ENCODE measurements at places on chromosomes 3 and 15.

DNA sequence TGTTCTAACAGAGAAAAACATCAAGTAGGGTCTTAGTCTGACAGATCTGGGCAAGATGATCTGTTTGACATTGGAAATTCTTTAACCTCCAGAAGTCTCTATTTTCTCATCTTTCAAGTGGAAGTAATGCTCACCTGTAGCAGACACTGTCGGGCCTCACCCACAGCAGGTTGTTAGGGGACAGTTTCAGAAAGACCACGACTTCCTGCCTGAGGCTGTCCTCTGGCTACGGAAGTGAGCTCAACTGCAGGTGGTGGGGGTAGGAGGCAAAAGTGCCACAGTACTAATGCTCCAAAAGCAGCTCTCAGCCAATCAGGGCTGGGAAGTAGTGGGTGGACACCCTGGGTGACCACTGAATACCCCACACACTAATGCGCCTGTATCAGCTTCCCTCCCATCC is 111.4 kb upstream of the TOPAZ1 start:
- no peak for DNase-seq

GRCh38 chr3:64983583-64984359 is 296.0 kb upstream of the ADAMTS9 start:
- no peak for DNase-seq

- DNase-seq: no peak
These were observed 877.8 kb downstream of the TUSC7 start for GRCh38 chr3:117587416-117587815.

DNA sequence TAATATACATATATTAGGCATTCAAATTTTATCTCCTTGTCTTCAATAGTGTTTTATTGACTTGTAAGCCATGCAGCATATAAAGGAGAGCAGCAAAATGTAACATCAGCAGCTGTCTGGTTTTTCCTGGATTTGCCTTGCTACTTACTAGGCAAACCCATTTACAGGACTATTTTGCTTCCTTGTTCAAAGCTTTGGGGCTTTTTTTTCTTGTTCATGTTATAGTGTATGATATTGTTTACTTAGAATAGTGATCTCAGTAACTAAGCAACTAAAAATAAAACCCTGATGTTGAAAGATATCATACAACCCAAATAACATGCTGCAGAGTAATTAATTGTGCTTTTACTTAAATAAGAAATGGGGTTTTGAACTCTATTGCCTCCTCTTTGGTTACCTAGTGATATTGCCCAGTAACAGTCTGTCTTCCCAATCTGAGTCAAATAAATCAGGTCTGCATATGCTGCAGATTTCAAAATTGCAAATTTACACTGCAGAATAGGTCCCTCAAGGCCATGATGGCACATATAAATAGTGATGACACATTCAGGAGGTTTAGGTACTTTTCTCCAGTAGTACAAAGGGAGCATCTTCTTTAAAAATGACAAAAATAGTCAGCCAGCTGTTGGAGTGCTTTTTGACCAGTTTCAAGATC is 578.1 kb upstream of the NECTIN3 start:
- DNase-seq: no peak

DNA sequence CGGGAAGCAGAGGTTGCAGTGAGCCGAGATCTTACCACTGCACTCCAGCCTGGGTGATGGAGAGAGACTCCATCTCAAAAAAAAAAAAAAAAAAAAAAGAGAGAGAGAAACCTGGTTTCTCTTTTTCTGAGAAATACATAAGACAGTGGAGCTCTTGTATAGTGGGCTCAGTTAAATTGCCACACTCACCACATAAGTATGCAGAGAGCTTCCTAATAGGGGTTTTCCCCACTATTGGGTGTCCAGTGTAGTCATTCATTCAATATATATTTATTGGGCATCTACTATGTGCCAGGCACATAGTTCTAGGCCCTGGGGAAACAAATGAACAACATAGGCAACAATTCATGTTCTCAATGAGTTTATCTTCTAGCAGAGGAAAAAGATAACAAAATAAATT is 48.9 kb upstream of the FMN1 start:
- no peak for DNase-seq

- DNase-seq: no peak
These were observed 15.1 kb downstream of the GLCE start for GRCh38 chr15:69175536-69175935.

DNA sequence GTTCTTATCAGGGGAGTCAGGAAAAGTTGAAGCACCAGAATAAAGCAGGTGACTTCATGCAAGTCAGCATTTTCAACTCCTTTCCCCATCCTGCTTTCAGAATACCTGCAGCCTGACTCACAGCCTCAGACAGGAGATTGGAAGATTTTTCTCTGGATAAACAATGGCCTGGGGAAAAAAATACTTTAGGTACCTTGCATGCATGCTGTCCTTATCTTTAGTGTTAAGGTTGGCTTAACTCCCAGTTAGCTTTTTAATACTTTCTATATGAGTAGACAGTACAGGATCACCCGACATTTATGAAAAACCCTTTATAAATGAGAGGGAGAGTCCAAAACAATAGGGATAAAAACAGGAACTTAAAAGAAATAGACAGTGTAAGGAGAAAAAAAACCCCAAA is 53.6 kb downstream of the PAK2 start:
- no peak for DNase-seq

- no peak for DNase-seq
These were observed 168.7 kb upstream of the RASGRP1 start for GRCh38 chr15:38733331-38733730.

DNA sequence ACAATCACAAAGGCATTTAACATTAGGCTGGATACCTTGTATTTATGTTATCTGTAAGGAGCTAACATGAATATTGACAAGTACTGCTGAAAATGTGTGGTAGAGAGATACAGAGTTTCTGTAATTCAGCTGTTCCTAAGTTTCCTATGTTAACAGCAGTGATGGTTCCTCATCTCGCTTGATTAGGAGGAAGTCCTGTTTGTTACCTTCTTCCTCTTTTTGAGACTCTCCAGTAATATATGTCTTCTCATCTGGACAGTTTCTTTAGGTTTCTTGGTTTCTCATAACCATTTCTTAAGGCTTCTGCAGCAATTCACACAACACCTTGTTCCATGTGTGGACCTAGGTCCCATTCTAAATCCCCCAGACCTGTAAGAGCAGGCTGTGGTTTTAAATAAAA is 11.4 kb upstream of the PEX5L start:
- no peak for DNase-seq

DNA sequence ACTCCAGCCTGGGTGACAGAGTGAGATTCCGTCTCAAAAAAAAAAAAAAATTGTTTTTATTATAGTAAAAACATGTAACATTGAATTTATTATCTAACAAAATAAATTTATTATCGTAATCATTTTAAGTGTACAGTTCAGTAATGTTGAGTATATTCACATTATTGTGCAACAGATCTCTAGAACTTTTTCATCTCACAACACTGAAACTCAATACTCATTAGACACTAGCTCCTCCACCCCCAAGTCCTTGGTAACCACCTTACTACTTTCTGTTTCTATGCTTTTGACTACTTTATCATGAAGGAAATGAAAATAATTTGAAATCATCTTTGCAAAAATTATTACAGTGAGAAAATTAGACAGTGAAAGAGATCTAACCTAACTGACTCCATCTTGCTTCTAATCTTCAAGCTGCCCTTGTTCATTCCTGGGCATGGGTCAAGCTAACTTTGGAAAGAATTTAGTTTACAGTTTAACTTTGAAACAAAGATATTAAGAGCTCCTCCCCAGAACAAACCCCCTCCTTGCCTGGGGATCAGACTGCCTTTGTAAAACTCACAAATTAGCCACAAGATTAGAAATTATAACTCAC is 15.0 kb upstream of the FYCO1 start:
- no peak for DNase-seq

- DNase-seq: no peak
These were observed 22.0 kb downstream of the COL6A6 start for GRCh38 chr3:130539005-130539404.

DNA sequence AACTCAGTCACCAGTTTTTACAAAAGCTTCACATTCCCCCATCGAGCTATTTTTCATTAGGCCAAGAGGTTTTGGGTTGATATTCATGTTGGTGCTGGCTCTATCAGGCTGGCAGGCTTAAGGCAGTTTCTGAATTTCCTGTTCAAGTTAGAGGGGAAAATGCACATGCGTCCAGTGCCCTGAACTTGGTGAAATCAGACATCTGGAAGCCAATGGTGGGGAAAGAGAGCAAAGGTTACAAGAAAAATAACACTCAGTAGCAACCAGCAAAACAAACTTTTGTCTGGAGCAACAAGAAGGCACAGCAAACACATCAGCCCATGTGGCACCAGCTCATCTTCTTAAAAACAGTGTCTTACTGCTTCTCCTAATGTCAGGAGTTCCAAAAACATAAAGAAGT is 155.6 kb upstream of the TSC22D2 start:
- DNase-seq: no peak

DNA sequence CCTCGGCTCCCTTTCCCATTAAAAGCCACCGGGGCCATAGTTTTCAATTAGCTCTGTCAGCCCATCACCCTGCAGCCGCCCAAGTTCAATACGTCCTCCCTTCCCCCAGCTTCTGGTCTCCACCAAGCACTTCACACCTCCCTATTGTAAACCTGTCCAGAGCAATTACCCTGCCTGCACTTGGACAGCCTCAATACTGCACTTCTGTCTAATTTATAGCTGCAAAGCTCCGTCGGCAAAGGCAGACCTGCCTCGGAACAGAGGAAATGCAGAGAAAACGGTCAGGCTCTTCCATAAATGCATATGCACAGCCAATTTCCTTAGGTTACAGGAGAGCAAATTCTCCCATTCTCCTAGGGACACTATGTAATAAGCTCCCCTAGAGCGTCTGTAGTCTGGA is 21.9 kb downstream of the LRIG1 start:
- no peak for DNase-seq

GRCh38 chr3:70393881-70394612 is 81.6 kb upstream of the MDFIC2 start:
- DNase-seq: no peak

GRCh38 chr3:55294557-55294956 is 192.5 kb downstream of the WNT5A start:
- no peak for DNase-seq

- DNase-seq: no peak
These were observed 284.9 kb downstream of the UACA start for GRCh38 chr15:70478251-70478990.

DNA sequence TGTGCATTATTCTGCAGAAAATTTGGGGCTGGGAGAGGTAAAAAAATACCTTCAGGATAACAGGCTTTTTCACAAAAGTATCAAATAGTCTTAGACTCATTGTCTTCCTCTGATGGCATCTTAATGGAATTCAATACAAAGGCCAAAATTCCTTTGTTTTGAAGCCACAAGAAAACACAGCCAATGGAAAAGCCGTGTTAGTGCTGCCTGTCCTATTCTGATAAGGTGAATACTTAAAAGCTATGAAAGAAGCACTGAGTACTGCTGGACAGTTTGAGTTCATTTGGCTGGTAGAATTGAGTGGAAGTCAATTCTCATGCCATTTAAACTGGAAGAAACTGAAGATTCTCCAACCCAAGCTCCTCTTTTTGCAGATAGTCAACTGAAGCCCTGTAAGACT is 395.3 kb upstream of the TPRG1 start:
- no peak for DNase-seq

DNA sequence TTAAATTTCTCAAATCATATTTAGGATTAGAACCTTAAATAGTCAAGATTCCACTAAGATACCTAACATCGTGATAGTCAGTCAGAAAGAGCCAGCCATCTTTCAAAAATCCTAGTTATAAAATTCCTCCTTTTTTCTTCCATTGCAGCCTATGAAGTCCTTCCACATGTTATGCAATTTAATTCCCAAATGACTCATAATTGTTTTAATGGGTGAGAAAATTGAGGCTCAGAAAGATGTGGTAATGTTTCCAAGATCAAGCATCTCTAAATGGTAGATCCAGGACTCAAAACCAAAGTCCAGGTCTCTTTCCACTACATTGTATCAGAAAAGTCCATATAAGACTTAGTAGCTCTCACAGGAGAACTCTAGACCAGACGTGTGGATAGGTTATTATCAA is 9.5 kb downstream of the CFAP44 start:
- DNase-seq: no peak

DNA sequence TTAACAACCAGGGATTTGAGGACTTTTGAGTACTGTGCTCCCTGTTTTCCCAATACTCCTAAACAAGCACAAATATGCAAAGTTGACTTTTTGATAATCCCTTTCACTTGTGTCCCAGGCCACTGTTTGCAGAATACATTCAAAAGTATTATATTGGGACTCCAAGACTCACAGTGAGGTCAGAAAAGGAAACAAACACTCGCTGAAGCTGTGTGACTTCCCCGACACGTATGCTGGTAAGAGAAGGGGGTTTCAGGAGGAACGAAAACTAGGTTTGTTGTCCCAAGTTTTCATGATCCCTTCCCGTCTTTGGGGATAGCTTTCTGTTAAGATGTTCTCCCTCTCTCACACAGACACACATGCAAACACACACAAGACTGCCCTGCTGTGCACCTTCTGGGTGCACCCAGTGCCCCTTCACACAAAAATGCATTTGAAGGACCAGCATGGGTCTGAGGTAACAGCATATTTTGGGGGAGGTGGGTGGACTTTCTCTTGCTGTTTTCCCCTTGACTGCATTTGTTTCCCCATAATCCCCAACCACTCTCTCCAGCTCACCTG is 225.2 kb upstream of the PRICKLE2 start:
- no peak for DNase-seq

DNA sequence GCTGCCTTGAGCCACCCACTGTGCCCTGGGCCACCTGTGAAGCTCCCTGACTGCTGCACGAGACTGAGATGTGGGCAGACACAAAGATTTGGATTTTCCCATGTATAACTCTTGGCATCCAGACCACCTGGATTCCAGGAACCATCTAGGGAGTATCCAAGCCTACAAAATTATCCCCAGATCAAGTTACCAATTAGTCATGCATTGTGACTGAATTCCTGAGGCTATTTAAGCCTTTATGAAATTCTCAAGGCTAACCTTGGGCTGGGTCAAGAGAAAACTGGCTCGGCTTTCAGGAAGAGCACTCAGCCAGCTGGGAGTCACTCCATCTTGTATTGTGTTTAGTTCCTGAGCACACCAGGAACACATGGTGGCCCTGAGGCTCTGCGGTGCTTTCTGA is 13.3 kb upstream of the ATP13A5 start:
- no peak for DNase-seq

DNA sequence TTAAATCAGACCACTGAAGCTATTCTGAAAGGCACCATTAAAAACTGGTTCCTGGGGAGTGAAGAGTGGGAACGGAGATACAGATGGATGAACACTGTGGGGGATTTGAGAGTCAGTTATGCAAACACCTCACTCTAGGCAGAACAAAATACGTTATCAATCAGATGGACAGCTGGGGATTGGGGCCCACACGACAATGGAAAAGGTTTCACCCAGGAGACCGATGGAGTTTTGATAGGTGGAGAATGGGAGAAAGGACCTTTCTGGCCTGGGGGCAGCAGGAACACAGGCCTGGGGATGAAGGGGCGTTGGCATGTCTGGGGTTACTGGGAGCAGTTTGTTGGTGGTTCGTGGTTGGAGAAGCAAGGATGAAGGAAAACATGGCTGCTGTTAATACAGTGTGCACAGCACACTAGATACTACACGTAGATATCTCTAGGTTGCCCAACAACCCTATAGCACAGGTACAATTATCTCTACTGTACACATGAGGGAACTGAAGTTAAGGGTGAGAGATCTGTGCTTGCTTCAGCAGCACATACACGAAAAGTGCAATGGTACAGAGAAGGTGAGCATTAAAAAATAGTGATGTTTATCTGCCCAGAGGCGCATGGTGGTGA is 16.5 kb downstream of the ST6GAL1 start:
- DNase-seq: no peak

- DNase-seq: no peak
These were observed 923.0 kb downstream of the DIPK2A start for GRCh38 chr3:144894576-144894975.

All from NCI-H2081 treated with DMSO at 0.1 percent for 48 hours (cell line).